NCI-H524 treated with DMSO at 0.1 percent for 48 hours (cell line): ENCODE measurements at places on chromosomes 12 and 14.

DNA sequence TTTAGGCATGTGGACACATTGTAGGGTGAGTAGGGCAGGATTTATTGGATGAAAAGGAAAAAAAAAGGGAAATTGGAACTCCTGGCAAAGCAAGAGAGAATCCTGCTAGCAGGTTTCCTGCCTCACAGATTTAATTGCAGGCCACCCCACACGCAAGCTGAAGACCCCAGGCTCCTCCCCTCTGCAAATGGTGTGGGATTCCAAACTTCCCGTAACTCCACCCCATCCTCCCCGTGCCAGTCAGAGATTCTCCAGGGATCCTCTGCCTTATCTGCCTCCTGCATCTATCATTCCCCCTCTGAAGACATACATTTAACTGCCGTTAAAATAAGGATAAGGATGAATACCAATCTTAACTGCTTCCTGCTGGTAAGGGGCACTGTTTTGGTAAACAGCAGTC, 249.8 kb upstream of the GARIN2 start:
- no peak for DNase-seq

DNA sequence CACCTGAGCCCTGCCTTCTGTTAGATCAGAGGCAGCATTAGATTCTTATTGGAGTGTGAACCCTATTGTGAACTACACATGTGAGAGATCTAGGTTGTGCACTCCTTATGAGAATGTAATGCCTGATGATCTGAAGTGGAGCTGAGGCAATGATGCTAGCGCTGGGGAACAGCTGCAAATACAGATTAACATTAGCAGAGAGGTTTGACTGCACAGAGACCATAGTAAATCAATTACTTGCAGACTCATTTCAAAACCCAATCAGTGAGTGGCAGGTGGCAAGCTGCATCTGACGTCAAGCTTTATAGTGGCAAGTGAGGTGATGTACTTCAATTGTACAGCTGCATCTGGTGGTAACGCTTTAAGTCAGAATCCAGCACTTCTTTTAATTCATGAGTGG, 141.6 kb downstream of the GPHN start:
- DNase-seq, result peak; percentile 98

DNA sequence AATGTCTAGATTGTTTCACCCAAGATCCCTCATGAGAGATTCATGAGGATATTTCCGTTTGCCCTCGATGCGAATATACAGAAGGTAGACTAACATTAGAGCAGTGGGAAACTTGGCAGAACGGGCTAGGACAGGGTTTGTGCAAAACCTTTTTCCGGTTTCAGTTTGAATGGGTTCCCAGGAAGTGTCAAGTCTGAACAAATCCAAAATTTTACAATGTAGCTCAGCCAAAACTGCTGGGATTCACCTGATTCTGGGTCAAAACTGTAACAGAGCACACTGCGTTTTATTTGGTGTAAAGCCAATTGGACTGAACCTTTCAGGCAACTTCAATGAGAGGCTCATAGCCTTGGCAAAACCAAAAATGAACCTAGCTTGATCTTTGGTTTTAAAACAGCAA, 337.8 kb upstream of the DIO2 start:
- DNase-seq, result no peak

DNA sequence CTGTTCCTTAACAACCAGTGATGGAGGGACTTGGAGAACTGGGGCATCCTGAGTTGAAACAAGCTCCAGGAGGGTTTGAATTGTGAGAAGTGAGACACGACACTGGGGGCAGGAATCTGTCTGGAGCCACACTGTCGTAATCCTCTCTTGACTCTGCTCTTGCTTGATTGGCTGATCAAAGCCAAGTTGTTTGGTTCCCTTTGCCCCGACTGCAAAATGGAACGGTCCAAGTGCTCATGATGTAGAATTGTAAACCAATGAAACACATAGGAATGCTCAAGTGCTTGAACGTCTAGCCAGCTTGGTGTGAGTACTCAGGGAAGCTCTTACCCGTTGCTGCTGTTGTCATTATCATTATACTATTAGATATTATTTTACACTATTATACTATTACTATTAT, 98.1 kb downstream of the TMEM132C start:
- DNase-seq, result no peak

GRCh38 chr12:57131896-57132744, 3.8 kb downstream of the LRP1 start:
- no peak for DNase-seq

DNA sequence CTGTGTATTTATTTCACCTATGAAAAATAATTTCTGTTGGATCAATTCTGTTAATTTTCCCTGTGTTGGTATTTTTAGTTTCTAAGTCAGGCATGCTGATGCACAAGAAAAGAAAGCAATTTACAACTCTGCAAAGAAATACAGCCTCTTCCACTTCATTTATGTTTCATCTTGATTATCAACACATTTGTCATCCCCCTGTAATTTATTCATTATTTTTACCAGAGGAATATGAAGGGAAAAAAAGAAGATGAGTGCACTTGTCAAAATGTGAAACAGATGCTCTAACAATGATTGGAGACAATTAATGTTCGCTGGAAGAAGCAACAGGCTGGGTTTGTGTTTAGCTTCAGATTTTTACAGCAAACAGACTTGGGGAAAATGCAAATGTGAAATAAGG, 958.5 kb upstream of the SEL1L start:
- no peak for DNase-seq

GRCh38 chr12:52515319-52515646, 4.9 kb downstream of the KRT5 start:
- no peak for DNase-seq

DNA sequence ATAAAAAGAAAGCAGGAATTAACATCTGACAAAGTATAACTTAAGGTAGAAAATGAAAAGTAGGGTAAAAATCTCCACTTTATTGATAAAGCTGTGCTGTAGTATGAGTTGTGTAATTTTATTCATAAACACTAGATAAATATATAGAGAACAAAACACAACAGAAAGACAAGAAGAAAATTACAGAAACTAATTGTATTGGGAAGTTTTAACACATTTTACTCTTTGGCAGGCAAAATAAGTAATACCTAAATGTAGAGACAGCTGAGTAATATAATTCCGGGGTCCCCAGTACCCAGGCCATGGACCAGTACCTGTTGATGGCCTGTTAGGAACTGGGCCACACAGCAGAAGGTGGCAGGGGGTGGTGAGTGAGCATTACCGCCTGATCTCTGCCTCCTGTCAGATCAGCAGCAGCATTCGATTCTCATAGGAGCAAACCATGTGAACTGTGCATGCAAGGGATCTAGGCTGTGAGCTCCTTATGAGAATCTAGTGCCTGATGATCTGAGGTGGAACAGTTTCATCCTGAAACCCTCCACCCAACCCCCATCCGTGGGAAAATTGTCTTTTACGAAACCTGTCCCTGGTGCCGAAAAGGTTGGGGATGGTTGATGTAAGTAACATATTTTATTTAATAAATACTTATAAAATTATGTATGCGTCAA, 84.4 kb upstream of the ETV6 start:
- DNase-seq, result no peak

DNA sequence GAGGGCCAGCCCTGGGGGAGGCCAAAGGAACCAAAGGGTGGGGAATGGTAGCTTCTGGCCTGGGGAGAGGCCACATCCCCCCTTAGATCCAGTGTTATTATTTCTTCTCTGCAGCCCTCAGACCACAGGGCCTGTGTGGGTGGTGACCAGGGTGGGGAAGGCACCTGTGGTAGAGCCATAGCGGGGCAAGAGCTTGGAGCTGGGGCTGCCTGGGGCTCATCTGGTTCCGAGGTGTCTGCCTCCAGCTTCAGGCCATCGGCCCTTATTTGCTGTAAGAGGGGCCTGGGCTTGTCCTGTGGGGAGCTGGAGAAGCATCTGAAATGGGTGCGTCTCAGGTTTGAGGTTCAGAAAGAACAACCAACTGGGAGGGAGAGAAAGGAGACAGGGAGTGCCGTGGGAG, 2.1 kb upstream of the B3GNT4 start:
- no peak for DNase-seq

- DNase-seq, result peak; percentile 90
Observed at GRCh38 chr14:90487031-90487430, 90.2 kb downstream of the CALM1 start.

DNA sequence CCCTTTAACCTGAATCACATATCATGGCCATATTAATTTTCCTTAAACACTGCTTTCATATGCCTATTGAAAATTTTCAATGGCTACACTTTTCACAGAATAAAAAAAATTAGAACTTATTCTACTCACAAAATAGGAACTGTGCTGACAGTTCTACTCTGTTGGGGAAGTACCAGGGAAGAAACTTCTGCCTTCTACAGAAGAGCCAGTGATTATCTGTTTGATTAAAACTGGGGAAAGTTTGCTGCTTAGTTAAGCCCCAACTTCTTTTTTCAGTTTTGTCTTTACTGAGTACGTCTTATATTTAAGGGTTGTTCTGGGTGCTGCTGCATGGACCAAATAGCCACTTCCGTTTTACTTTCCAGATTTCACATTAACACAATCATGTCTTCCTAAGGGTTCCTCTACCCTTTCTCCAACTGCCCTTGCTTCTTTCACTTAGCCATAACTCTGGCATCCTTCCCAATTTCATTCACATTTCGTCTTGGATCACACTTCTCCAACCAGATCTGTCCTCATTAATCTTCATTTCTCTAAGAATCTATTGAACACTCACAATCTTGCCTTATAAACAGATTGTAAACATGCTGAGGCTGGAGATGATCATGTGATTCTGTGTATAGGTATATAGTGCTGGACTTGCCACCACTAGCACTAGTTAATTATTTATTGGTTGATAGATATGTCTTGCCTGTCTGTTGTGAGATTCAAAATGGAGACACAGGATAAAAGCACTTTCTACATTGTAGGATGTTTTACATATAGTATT, 1.9 kb upstream of the SEL1L start:
- DNase-seq, result no peak

- DNase-seq, result no peak
Observed at GRCh38 chr14:22311636-22312035, 277.4 kb downstream of the DAD1 start.

- no peak for DNase-seq
Observed at GRCh38 chr12:1838205-1838993, 18.0 kb downstream of the LRTM2 start.

DNA sequence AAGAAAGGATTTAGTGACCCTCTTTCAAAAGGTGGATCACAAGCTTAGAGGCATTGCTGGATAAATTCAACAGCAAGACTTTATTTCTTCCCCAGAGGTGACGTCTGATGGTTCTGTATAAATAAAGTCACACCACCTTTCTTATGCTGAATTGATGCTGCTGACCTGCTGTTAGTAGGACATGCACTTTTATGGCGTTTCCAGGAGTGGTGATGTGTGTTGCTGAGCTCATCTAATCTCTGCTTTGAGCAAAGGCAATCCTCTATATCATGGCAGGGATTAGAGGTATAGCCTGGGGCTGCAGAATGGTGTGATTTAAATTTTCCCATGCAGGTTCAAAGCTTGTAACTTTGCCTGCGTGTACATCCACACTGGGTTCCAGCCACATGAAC, 94.9 kb downstream of the ETV6 start:
- no peak for DNase-seq

DNA sequence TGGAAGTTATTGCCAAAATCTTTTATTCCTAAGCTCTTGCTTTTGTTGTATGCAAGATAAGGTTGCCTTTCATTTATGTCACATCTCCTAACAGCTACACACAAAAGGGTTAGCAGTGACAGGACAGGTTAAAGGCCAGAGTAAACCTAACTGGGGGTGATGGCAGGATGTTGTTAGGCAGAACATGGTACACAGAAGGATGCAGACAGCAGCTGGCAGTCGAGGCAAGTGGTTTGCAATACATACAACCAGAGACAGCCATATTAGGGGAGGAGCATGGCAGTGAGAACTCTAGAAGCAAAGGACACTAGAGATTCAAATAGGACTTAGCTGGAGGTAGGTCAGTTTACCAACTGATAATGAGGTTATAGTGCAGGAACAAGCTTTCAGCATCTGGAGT, 2.7 kb upstream of the ABCD2 start:
- no peak for DNase-seq

DNA sequence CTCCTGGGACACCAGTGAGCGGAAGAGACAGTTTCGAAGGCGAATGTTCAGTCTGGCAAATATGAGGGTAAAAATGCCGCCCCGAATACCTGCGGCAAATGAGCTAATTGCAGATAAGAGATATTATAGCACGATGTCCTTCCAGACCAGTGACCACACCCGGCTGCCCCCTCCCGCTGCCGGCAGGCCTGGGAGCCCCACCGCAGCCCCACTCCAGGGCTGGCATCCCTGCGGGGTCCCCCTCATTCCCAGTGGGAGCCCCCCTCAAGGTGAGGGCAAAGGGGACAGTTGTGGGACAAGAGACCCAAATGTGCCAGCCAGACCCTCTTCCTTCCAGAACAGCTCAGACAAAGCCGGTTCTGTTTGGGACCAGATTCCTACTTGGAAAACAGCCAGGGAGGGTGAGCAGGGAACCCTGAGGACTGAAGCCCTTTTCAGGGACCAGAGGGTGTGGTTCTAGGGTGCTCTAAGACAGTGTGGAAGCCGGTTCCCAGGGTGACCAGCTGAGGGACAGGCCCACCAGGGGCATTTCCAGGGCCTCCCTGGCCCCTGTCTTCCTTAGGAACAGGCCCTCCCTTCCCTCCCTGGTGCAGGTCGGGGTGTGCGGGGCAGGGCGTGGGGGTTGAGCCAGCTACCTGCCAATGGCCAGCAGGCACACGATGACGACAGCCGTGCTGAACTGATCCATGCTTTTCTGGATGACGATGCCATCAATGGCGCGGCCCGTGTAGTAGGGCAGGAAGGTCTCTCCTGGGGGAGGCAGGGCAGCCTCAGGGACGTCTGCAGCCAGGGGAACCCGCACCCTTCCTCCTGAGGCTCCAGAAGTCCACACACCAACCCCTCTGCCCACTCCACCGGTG, 16.2 kb downstream of the ABCB9 start:
- no peak for DNase-seq

DNA sequence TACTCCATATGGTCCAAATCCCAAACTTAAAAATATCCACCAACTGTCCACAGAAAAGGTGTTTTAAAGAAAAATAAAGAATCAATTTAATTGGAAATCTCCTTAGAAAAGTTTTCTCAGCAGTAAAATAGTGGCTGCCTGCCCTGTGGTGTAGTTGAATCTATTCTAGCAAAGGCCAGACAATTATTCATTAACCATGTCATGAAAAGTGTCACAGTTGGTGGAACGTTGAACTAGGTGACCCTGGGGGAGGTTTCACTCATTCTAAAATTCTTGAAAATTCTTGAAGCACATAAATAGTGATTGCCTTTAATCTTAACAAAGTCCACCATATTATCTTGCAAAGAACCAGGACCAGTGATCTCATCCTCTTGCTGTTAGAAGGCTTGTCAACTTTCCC, 78.4 kb upstream of the GZMB start:
- DNase-seq, result no peak

DNA sequence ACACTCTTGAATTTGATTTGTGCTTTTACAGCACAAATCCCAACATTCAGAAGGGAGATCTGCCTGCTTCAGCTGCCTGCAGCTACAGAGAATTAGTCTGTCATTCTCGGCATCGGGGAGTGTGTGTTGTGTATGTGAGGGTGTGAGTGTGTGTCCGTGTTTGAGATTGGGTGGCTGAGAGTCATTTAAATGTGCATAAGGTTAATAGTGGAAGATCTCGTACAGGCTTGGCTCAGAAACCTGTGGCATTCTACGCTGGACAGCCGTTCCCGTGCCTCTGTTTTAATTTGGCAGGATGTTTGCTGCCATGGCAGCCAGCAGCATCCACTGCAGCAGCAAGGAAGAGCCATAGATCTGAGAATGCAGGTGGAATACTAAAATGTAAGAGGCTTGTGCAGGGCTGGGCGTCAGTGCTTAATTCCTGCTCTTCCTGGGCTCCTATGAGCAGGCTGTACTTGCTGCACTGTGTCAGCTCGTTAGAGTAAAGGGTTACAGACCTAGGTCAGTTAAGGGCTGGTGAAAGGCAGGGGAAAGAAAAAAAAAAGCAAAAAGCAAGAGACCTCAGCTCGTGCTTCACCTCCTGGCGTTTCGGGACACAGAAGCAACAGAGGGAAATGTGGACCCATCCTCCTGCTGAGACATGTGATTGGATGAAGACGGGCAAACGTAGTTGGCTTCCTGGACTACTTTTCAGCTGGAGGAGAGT, 205.4 kb downstream of the NAV3 start:
- no peak for DNase-seq
